Activated CD4-positive, alpha-beta T cell treated with anti-CD3 and anti-CD28 coated beads for 24 hours (primary cell): ENCODE measurements at places on chromosomes 13 and 19.

DNA sequence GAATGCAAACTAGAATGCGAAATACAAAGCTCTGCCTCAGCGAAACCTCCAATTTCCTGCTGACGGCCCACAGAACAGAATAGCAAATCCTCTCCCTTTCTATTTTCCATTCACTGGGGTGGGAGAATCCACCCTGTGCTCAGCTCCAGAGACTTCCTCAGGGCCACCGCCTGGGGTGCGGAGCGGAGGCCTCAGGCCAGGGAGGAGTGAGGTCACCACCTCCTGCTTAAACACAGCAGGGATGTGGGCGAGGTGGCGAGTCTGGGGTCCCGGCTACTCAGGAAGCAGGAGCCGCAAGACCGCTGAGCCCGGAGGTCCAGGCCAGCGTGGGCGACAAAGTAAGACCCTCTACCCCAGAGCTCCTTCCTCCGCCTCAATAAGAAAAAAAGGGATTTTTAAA, 666 bp upstream of the ZNF320 start:
- no peak for DNase-seq

DNA sequence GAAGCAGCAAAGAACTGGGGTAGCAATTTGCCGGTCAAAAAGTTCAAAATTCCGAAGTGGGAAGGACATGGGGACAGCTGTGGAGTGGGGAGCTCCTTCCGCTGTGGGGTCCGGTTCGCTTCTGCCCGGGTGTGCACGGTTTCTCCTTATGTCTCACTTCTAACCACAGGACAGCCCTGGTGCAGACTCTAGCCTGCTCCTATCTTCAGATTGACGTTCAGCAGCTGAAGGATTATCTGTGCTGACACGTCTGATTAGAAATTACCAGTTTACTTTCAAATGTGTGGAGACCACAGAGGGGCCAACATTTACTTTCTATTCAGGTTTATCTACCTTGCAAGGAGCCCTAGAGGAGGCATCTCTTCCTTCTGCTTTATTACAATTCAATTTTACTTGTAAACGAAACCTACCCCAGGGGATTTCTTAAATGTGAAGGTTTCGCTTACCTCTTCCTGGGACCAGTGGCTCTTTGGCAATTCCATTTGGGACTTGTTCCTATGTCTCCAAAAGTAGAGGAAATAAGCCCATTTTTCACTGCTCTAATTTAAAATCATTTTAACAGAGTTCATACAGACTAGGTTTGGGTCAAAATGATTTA, 27.3 kb downstream of the LHFPL6 start:
- no peak for DNase-seq

DNA sequence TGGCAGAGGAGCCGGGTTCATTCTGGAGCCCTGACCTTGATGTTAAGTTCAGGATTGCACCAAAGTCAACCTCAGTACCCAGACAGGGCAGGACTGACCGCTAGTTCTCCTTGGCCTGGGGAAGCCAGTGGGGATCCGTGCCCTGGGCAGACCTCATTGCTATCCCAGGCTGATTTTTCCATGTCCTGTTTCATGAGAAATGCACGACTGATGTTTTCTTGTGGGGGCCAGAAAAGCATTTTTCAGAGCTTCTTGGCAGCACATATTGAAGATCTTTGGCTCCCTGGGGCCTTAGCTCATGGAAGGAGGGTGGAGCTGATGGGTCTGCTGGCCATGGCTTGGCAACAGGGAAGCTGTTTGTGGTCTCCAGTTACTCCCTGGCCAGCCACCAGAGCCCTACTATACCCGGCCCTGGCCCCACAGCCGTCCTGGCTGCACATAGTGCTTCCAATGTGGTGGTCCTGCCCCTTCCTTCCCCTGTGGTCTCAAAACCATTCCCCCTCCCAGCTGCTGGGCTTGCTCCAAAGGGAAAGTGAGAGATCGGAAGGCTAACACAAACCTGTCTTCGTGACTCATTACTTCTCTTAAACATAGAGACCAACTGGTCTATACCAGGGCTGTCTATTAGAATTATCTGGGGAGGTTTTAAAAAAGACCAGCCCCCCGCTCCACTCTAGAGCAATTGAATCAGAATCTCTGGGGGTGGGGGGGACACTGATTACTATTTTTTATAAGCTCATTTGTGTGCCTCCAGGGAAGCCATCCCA, 11.2 kb downstream of the IL17D start:
- no peak for DNase-seq

- no peak for DNase-seq
Measured at GRCh38 chr13:111961236-111961635, 105.7 kb upstream of the SOX1 start.

DNA sequence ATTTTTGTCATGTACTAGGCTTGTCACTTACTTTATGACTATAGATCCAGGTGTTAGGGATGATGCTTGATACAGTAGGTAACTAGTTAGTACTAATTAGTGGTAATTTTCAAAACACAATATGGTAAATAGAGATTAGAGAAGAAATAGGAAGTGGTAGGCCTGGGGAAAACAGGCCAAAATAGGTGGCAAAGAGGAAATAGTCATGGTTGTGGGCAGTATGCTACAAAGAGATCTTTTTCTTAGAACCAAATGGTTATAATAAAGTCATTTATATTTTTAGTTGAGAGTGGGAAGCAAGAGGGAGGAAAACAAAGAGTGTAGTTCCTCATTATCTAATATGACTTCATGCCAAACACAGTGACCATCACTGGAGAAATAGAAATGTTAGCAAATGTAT, 9.1 kb upstream of the VWA8 start:
- no peak for DNase-seq

DNA sequence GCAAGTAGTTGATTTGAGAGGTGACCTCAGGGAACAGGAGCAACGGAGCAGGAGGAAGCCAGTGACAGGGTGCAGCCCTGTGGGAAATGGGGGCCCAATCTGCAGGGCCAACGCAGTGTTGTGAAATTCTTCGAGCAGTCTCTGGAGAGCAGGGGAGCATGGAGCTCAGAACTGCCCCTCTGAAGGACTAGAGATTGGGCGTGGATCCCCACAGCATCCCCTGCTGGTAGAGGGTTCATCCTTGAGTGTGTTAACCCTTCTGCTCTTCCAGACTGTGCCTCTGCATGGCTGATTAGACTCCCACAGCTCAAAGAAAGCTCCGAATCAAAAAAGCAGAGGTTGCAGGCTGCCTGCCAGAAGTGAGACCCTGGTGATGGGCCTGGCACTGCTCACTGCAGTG, 77.9 kb upstream of the UQCRFS1 start:
- DNase-seq = no peak

DNA sequence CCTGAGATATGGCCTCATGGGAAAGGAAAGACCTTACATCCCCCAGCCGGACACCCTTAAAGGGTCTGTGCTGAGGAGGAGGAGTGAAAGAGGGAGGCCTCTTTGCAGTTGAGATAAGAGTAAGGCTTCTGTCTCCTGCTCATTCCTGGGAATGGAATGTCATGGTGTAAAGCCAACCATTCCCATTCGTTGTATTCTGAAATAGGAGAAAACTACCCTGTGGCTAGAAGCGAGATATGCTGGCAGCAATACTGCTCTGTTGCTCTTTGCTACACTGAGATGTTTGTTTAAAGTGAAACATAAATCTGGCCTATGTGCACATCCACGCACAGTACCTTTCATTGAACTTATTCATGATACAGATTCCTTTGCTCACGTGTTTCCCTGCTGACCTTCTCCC, 783 bp upstream of the ZNF587B start:
- no peak for DNase-seq

- DNase-seq = no peak
Measured at GRCh38 chr13:52130641-52131040, 1.8 kb upstream of the NEK5 start.

- no peak for DNase-seq
Measured at GRCh38 chr13:114199954-114200353, 20.9 kb downstream of the CFAP97D2 start.

GRCh38 chr13:99575376-99576120, 74.3 kb downstream of the TM9SF2 start:
- no peak for DNase-seq

- no peak for DNase-seq
Measured at GRCh38 chr13:74210693-74211393, 76.6 kb upstream of the KLF12 start.

DNA sequence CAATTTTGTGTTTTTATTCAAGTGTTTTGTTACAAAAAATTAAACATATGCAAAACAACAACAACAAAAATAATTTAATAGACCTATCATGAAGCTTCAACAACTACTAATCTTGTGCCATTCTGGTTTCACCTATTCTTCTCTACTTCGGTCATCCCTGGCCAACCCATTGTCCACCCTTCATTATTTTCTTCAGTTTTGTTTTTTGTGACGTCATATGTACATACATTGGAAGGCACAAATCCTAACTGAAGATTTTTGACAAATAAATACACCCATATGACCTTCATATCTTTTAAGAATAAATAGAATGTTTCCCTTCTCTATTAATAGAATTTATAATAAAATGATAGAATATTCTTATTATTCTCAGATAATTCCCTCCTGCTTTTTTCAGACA, 69.2 kb downstream of the ZNF429 start:
- no peak for DNase-seq

GRCh38 chr13:96540670-96541069, 450.8 kb downstream of the HS6ST3 start:
- no peak for DNase-seq
